ENCODE measurements at places on chromosomes 3 and 15. TPM values are rescaled to one million over a fixed set of nuclear protein-coding genes. Genes with fewer than 3 reads are reported as not detected.

Gene DNAJA4
- polyA plus RNA-seq, result 92.3 TPM

Gene RRP9
- polyA plus RNA-seq, result 14.8 TPM

Gene FHIT
- polyA plus RNA-seq, result 8.0 TPM

Gene CHRM5
- polyA plus RNA-seq, result 0.16 TPM

Gene LMAN1L
- not detected for polyA plus RNA-seq

Gene PAK6
- polyA plus RNA-seq, result 0.17 TPM

Gene CACNA1D
- 2.6 TPM for polyA plus RNA-seq

Gene RETNLB
- not detected for polyA plus RNA-seq

Gene GP5
- 0.42 TPM for polyA plus RNA-seq

Gene P4HTM
- polyA plus RNA-seq, result 12.6 TPM

Gene SLCO2A1
- 2.4 TPM for polyA plus RNA-seq

Gene MAGEF1
- 68.9 TPM for polyA plus RNA-seq

Gene SLC28A2
- 0.31 TPM for polyA plus RNA-seq

Gene MITF
- 6.3 TPM for polyA plus RNA-seq

Gene SLC9C1
- 1.2 TPM for polyA plus RNA-seq

Gene SKOR1
- 0.24 TPM for polyA plus RNA-seq

DNA sequence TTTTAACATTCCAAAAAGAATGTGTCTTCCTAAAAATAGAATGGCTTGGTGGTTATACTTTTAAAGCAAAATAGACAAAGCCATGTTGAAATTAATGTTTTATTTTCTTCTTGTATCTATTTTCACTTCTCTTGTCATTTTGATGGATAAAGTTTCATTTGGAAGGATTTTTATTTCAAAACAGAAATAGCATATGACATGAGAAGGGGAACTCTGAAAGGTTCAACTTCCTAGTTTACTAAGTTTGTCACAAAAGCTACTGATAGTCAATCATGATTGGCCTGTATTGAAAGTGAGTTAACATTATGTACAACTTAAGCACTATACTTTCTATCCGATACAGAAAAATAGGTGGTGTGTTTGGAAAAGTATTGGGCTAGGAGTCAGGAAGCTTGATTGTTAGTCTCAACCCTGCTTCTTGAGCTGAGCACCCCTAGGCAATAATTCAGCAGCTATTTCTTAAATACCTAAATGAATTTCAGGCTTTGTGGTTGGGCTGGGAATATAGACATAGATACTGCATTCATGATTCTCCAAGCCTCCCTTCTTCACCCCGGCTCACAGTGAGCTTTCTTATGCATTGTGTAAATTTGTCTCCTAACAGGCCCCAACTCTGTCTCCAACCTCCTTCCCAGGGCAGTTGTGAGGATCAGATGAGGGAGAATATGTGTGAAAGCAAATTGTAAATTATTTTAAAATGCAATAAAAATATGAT, 46.9 kb upstream of the CSPG4 start:
- DNase-seq, result no peak

GRCh38 chr3:127013181-127013580, 30.3 kb downstream of the PLXNA1 start:
- no peak for DNase-seq

DNA sequence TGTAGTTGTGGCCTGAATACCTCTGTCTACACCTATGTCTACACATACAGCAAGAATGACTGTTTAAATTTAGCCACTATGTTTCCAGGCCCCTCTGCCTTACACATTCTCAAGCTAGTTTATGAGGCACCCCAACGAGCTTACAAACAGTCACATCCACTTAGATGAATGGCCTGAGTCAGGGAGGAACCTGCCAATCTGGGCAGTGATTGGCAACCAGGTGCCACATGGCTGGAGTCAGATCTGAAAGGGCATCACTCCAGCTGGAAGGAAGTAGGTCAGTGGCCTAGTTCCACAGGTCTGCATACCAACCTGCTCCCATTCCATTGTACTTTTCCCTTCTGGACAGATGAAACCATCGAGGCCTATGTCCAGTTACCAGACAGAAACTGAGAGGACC, 136.3 kb downstream of the FOXP1 start:
- DNase-seq, result no peak

DNA sequence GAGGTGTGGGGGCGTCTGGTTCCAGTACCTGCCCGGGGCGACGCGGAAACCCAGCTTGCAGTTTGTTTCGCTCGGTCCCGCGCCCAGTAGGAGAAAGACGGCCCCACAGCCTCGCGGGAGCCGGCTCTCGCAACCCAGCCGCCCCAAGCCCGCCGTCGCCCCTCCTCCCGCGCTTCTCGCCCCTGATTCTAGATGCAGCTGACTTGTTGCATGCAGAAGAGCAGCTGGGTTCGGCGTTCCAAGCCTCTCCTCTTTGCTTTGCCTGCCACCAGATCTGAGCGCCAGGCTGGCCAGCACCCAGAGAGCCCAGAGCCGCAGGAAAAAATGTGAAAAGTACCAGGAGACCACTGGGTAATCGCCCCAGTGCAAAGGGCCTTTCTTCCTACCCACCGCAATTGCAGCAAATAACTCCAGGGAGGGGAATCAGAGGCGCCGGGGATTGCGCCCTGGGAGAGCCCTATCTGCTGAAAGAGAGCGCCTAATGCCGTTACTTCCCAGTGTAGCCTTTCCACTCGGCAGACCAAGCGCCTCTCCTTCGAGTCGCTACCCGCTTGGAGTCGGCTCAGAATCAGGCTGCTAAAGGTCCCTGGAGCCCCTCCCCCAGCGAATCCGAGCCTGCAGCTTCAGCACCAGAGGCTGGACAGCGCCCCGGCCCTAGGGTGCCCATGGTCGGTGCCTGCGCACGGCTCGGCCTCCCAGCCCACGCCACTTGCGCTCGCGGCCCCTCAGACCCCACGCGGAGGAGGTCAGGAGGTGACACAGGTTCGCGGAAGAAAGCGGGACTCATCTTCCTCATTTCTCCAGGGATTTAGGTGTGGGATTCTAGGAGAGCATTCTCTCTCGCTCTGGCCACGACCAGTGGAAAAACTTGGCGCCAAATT, 15.7 kb upstream of the AEN start:
- peak; percentile 74 for DNase-seq

- DNase-seq, result no peak
Measured at GRCh38 chr15:73748730-73749129, 4.4 kb downstream of the INSYN1 start.

- no peak for DNase-seq
Measured at GRCh38 chr15:73849641-73850040, 23.7 kb upstream of the TBC1D21 start.

DNA sequence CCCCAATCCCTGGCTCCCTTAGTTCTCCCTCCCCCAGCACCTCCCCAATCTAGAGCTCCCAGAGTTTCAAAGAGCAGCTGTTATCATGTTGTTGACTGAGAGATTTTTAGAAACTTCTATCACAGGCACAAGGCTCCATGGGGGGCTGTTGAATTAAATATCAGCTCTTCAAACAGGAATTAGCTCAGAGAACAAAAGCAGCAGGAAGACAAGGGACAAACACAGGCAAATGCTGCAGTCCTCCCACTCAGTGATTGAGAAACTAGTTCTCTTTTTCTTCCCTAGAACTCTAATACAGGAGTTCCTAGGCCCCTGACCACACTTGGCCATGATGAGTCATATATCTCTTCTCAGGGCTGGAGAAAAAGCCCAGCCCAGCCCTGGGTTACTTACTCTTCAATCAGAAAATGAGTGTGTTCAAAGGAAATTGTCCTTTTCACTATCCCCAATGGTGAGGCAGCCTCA, 262.1 kb downstream of the IGSF11 start:
- DNase-seq, result no peak

DNA sequence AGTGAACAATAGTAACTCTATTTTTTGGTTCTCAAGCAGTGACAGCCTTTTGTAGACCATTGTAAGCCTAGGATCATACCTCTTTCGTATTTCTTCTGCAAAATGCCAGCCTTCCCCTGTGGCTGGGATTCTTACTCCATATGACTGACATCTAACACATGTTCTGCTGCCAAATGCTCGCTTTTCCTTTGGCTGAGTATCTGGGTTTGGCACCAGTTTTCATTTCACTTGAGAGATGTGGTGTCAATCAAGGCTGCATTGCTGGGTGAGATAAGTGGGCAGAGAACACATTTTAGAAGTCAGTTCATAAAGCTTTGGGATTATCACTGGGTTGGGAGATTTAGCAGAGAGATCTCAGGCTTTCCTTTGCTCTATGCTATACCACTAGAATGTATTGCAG, 514.7 kb upstream of the SGO1 start:
- no peak for DNase-seq

DNA sequence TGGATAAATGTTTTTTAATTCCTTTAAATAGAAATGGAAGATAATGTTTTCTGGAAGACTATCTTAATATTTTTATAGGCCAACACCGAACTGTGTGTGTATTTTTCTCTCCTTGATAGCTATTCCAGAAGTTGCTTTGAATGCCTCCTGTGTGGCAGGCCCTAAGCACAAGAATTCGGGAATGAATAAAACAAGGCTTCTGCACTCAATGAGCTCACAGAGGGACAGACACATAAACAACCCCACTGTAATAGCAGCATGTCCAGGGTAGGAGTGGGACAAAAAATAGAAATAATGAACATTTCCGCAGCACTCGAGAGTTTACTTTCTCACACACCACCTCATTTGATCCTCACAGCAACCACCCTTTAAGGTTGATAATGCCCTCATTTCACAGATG, 18.0 kb downstream of the SRGAP3 start:
- no peak for DNase-seq

GRCh38 chr3:113405180-113405579, 36.1 kb downstream of the CFAP44 start:
- peak; percentile 5 for DNase-seq

DNA sequence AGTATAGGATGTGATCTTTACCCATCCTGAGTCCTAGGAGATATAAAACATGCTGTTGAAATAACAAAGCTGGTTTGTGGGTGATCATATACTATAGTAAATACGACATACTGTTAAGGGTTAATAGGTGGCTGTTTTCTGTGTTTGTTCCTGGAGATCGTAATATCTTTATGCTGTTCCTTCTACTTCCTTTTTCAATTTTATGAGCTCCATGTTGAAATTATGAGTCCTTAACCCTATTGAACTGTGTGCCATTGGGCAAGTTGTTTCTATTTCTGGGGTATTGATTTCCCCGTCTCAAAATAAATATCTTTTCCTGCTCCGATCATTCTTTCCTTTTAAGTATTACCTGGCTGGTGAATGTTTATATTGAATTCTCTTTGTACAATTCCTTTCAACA, 115.1 kb downstream of the LPP start:
- no peak for DNase-seq

- DNase-seq, result no peak
Measured at GRCh38 chr15:39414201-39414600, 166.7 kb upstream of the THBS1 start.

- DNase-seq, result no peak
Measured at GRCh38 chr3:41599127-41599484, 362.8 kb downstream of the ULK4 start.

DNA sequence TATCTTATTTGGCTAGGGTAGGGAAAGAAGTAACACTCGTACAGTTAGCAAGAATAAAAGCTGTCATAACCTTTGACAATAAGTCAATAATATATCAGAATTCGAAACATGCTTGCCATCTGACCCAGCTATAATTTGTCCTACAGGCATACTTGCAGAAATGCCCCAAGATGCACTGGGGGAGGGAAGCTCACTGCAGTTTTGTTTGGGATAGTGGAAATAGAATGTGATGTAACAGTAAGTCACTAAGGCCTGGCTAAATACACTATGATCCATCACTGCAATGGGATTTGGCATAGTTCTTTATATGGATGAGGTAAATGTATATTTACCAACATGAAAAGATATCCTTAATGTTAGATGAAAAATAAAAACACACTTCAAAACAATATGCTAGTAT, 25.5 kb upstream of the TMOD3 start:
- no peak for DNase-seq

DNA sequence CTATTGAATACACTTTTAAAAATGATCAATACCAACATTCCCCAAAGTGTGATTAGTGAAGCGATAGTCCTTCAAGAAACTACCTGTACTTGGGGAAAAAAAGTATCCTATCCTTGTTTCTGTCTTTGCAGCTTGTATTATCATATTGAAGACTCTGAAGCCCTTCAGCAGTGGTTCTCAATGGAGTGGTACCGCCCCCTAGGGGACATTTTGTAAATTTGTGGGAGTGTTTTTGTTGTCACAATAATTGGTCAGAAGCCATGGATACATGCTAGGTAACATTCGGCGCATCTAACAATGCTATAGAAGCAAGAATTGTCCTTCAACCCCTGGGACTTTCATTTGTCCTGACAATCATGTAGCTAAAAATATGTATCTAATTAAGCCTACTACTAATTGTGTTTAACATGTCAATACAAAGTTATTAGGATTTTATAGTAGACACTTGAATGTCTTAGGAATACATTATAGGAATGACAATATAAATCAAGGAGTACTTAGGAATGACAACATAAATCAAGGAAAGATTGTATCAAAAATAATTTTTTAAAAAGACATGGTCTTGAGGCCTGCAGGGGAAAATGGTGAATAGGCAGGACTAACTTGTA, 53.7 kb downstream of the NMD3 start:
- peak; percentile 17 for DNase-seq

DNA sequence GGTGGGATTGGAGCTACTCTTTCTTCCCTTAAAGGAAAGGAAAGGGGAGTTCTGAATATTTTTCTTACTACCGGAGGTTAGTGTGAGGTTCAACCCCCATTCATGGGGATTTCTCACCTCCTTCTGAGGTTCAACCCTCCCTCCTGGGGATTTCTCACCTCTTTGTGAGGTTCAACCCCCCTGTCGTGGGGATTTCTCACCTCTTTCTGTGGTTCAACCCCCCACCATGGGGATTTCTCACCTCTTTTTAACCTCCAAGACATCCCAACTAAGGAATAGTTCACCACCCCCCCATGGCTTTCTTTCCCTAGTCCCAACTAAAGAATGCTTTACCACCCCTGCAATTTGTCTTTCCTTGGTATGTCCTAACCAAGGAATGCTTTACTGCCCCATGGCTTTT, 520.3 kb downstream of the EDEM1 start:
- DNase-seq, result no peak

DNA sequence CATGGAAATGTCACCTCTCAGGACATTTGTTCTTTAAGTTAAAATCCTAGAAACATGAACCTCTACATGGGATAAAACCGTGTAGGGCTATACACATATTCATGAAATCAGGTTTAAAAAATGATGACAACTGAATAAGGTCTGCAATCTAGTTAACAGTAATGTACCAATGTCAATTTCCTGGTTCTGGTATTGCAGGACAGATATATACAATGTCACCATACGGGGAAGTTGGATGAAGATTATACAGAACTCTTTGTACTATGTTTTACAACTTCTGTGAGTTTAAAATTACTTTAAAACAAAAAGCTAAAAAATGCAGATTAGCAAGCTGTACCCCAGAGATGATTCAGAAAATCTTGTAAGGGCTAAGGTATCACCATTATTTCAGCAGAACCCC, 6.7 kb downstream of the CNTN3 start:
- no peak for DNase-seq

DNA sequence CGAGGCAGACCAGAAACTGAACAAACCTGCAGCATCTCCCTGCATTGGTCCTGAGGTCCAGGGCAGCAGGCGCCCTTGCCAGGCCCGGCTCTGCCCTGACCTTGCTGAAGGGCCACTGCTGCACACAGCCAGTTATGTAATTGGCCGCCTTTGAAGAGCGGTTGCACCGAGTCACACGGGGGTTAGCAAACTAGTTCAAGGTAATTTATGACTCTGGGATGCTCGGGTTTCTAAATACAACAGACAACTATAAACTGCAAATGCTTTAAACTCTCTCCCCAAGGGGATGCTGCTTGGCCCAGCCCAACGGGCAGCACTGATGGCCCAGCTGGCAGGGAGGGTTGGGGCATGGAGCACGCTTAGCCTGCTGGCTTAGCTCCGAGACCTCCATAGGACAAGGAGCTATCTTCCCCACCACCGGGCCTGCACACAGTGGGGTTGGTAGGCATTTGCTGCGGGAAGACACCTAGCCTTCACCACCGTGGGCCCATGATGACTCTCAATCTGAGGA, 60.3 kb upstream of the IQSEC1 start:
- no peak for DNase-seq

All from muscle of back (tissue), 13 donors.